ENCODE measurements at places on chromosomes 1 and 21.

DNA sequence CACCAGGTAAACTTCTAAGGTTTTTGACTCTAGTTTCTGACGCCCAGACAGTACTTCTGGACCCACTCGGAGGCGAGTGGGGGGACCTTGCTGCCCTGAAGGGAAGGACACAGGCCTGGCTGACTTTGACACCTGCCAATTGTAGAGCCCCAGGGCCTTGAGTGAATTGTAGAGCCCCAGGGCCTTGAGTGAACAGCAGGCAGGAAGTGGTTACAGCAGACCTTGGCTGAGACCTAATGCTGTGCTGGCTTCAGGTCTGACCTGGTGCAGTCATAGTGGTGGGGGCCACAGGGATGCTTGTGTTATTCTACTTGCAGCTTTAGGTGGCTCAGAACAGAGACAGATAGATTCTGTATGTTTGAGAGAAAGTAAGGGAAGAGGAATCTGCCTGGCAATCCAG lies 344.3 kb downstream of the DUSP10 start:
- DNase-seq = no peak

DNA sequence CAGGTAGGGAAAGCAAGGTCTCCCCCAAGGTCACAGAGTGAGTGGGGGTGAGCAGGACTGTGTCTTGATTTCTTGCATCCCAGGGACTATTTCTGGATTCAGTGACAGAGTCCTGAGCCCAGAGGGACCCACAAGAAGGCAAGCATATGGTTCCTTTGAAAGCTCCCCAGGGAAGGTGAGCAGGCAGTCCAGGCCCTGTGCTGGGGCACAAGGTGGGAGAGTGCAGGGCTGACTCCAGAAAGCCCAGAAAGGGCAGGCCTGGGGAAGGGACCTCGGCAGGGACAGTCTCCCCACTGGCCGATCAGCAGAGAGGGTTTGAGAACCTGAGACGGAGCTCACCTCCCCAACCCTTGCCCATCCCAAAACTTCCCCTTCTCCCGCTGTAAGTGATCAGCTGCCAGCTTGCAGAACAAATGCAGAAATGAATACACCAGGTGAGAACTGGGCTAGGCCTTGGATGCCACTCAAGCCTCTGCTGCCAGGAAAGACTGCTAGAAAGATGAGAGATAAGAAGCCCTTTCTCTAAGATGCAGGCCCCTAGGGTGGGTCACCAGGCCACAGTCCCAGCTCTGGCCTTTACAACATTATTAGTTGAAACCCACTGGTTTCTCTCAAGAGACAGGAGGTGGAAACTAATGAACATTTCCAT lies 121.0 kb downstream of the GLIS1 start:
- no peak for DNase-seq

GRCh38 chr1:145993618-145994390 lies 2.6 kb downstream of the TXNIP start:
- DNase-seq = no peak

- DNase-seq = no peak
These were observed 38.5 kb upstream of the ENAH start for GRCh38 chr1:225691377-225691776.

DNA sequence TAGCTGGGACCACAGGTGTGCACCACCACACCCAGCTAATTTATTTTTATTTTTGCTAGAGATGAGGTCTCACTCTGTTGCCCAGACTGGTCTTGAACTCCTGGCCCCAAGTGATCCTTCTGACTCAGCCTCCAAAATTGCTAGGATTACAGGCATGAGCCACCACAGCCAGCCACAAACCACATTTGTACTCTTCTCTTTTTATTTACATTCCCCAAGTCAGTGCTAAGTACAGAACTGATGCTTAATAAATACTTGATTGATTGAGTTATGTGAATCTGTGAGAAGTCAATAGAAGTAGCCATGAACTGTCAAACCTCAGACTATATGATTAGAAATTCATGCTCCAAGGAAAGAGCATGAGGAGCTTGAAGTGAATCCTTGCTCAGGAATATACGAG lies 48.5 kb upstream of the S1PR1 start:
- DNase-seq = no peak

DNA sequence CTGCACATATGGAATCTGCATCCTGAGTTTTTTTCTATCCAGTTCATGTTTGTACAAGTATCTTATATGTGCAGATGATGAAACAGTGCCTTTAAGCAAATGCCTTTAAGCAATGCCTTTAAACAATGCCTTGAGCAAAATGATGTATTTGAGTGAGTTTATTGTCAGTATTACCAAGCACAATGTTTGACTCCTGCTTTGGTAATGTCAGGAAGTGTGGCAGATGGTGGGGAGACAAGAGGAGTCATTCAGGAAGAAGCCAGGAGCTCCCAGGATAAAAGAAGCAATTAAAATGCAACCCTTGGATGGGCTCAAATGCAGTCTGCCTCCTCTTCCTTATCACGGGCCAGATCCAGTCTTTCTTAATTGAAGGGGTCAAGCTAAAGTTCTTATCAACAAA lies 108.7 kb upstream of the KCNJ15 start:
- no peak for DNase-seq

GRCh38 chr1:201468844-201469644 lies at the start of gene PHLDA3:
PHLDA3 (minus strand) TSS chr1:201469188; CDS start chr1:201468786, 402 bp downstream.
- no peak for DNase-seq

GRCh38 chr1:242525360-242525722 lies 844 bp upstream of the PLD5 start:
- DNase-seq = no peak

GRCh38 chr21:41367301-41367944 lies 5.6 kb downstream of the MX2 start:
- peak; percentile 36 for DNase-seq

DNA sequence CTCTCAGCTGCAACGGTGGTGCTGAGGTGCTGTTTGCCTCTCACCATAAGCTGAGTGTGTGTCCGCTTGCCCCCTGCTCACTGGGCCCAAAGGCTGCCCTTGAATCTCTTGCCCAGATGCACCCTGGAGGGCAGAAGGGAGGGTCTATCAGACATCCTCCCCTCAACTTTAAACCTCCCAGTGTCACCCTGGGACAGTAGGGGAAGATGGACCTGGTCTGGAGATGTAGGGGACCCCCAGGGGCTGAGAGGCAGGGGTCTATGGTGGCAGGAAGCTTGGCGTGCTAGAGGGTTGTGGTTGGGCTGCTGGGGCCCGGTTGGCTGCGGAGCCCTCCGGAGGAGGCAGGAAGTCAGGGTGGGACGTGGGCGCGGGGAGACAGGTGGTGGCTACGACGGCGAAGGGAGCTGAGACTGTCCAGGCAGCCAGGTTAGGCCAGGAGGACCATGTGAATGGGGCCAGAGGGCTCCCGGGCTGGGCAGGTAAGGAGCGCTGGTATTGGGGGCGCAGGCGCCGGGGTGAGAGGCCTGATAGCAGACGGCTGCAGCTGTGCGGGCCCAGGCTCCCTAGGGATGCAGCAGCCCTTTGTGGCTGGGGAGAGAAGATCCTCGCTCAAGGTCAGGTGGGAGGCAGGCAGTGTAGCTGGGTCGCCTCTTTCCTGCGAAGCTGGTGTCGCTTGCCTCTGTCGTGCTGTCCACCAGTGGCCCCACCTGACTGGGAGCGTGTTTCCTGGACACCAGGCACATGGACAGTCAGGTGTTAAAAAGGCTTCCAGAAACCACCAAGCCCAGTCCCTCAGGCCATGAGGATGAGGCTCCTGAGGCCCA lies at the start of gene LCK:
Gene LCK (plus strand): TSS at position 373 of the 824 bp plus-strand sequence. CDS start 23,065 bp downstream, outside the sequence.
- DNase-seq = no peak

All from GM12878 (cell line).